AG20443 (cell line): ENCODE measurements at places on chromosomes 2 and 18.

DNA sequence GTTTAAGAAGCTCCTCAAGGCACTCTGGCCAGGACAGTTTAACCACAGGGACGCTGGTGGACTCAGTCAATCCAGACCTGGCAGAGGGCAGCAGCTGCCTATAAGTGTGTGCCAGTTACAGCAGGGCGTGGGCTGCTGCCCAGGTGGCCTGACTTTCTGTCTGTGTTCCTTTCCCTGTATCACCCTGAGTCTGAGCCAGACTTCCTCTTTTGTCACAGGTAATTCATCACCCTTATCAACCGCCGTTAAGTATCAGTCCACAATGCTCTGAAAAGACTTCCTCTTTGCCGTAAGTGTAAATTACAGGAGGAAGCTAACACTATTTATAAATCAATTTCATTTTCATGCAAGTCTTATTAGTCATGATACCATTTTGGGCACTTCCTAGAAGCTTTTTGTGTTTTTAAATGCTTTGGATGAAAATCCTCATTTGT lies 7.0 kb downstream of the LPIN1 start:
- no peak for DNase-seq

DNA sequence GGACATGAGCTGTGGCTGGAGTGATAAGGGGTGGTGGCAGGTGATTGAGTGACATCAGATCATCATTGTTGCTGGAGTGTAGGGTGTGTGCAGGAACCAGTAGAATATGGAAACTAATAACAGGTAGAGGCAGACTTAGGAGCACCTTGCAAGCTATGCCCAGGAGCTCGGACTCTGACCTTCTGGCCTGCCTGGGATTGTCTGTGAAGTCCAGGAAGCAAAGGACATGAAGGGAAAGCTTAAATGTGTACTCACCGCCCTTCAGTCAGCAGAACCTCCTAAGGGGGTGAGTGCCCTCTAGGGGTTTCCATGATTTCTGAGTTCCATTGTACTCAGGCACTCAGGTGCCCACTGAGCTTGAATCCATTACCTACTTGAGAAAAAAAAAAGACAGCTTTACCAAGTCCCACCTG lies 104.2 kb downstream of the CRIM1 start:
- DNase-seq: no peak

GRCh38 chr18:14089781-14090180 lies 42.5 kb downstream of the ZNF519 start:
- no peak for DNase-seq

- no peak for DNase-seq
These were observed 30.0 kb upstream of the IL18RAP start for GRCh38 chr2:102392942-102393341.

DNA sequence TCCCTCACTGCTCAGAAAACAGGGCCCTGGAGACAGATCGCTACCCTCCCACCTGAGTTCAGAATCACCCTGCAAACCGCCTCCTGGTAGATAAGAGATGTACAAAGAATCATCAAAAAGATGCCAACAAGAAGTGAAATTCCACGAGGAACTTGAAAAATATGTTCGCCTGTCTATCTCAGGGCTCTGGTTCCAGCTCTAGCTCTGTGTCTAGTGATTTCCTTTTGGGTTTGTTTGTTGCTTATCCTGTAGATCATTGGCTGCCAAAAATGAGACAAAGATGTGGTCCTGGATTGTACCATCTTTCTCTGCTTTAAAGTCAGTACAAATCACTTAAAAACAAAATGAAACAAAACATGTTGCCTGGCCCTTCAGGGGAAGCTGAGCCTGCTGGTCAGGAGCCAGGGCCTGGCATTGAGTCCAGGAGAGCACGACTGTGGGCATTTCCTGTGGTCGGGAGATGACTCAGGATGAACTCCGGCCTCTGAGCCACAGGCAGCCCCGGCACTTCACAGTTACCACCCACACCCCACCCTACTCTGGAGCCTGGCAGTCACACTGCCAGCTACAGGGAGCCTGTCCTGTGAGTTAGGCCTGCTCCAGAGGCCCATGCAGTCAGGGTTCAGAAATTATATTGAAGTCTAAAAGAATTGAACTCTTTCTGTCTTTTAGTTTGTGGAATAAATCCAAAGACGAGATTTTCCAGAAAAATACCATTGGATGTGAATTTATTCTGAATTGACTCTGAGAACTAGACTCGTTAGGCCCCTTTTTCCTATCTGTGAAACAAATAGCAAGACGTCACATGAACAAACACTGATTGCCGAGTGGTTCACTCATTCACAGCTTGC lies 8.0 kb upstream of the ITGB6 start:
- DNase-seq: peak; percentile 92

DNA sequence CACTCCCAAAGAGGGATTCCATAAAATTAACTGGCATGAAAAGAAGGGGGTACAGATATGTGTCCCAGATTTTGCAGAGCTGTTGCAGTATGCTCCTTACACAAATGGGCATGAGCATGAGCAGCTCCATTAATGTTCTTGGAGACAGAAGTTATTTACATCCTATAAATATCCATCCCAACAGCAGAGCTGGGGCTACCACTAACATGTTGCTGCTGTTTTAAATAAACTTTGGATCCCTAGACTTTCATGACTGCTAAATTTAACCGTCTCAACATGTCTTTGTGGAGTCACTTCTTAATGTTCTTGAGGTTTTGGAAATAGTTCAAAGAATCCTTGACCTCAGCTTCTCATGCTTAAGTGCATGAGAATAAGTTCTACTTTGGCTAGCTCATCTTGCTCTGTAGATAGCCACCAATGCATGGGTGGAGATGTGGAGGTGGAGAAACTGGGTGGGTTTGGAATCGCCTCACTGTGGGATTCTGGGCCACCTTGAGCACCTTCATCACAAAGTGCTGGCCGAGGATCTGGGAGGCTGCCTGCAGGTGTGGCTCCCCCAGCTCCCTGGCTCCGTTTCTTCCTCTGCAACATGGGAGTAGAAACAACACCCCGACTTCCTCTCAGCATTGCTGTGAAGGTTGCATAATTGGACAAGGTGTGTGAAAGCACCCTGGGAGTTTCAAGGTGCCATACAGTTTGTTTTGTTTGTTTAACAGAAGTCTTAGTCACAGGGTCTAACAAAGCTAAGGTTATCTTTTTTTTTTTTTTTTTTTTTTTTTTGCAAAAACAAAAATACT lies 307.2 kb downstream of the MYCN start:
- DNase-seq: no peak

DNA sequence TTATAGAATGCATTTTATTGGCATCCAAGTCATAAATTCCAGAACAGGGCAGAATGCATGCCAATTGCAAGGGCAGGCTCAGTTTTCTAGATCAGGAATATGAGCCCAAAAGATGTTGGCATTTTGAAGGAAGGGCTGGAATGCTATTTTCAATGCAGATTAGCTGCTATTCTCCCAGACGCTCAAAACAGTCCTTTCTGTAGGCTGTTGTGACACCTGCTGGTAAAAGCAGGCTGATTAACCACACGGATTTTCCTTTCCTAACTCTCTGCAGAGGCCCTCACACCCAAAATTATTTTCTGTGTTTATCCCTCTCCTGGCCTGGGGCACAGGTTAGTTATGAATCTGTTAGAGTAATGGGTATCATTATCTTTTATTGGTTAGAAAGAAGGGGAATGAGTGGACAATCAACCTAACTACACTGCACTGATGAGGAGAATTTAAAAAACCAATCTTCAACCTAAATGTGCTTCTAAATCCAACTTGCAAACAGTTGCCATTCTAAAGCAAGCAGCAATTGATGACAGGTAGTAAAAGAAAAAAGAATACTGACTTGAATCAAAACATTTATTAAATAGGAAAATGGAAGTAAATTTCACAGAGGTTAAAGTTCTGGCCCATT lies 94.0 kb downstream of the PLA2R1 start:
- peak; percentile 60 for DNase-seq

DNA sequence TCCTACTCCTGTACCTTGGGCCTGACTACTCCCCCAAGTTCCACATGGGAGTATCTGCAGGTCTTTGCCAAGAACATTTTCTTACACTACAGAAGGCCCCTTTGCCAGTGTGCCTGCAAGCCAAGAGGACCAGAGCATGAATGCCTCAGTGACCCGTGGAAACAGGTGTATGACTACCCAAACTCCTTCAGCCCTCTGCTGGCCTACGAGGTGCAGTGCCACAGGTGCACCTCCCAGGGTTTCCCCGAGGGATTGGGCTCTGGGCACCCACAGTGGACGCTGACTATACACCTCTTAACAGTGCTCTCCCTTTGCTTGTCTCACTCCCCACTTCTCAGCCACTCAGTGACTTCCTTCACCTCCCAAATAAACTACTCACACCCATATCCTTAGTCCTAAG lies 91.4 kb downstream of the COL6A3 start:
- no peak for DNase-seq

DNA sequence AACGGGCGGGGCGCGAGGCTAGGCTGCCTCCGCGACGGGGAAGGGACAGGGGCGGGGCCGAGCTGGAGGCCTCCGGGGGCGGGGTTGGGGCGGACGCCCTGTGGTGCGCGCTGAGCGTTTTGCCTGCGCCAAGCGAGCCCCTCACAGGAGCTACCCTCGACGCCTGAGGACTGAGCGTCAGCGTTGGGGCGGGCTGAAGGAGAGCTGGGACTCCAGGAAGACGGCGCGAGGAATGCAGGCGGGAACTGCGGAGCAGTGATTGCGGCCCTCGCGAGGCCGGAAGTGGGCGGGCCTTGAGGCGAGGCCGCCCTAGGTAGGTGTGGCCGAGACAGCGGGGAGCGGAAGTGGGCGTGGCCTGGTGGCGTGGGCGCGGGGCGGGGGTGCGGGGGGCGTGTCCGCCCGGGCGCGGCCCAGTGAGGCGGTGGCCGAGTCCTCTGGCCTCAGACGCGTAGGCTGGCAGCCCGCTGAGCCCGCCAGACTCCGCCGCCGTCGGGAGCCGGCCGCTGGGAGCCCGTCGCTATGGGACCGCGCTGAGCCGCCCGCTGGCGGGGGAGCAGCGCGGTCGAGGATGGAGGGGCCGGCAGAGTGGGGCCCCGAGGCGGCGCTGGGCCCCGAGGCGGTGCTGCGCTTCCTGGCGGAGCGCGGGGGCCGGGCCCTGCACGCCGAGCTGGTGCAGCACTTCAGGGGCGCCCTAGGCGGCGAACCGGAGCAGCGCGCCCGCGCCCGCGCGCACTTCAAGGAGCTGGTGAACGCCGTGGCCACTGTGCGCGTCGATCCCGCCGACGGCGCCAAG lies at the start of the genes SEPTIN10 and SOWAHC:
TSS of gene SEPTIN10 (minus strand) at position 45 of the 793 bp plus-strand sequence. CDS start 139 bp downstream, outside the sequence.
TSS of gene SOWAHC (plus strand) at position 443 of the 793 bp plus-strand sequence. CDS start at position 569, 126 bp downstream.
- peak; percentile 98 for DNase-seq

DNA sequence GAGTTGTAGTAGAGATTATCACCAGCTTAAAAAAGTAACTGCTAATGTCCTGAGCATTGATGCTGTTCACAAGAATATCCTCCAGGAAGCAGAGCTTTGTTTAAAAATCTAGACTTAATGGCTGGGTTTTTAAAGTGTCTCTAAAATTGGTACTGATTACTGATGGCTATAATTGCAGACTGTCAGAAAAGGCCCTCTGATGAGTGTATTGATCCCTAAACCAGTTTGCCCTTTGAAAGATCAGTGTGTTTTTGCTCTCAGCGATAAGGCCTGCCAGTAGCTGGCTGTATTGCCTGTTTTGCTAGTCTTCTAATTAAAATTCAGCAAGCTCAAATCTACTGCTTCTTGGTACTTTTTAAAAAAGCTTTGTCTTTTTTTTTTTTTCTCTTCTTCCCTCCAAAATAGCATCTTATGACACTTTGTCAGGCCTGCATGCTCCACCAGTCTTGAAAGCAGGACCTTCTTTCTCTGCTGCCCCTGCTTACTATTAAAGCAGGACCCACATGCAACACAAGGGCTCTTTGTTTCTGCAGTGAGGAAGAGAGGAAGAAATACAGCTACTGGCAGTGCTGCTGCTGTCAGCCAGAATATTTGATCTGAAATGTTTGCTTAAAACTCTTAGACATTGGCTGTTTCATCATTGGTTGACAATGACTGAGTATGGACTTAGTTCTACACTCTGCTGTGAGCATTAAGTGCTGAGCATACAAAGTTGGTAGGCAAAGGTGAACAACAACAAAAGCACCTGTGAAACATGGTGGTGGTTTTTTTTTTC lies 1.8 kb downstream of the SEC11C start:
- DNase-seq: no peak

GRCh38 chr2:38108907-38109731 lies 33.2 kb upstream of the CYP1B1 start:
- no peak for DNase-seq
